Activated CD4-positive, alpha-beta memory T cell treated with anti-CD3 and anti-CD28 coated beads for 36 hours (primary cell): ENCODE measurements at places on chromosomes 13 and 19. TPM values are rescaled to one million over a fixed set of nuclear protein-coding genes. Genes with fewer than 3 reads are reported as not detected.

- no peak for DNase-seq
Measured at GRCh38 chr19:56150358-56150757, 9.3 kb downstream of the ZNF444 start.

DNA sequence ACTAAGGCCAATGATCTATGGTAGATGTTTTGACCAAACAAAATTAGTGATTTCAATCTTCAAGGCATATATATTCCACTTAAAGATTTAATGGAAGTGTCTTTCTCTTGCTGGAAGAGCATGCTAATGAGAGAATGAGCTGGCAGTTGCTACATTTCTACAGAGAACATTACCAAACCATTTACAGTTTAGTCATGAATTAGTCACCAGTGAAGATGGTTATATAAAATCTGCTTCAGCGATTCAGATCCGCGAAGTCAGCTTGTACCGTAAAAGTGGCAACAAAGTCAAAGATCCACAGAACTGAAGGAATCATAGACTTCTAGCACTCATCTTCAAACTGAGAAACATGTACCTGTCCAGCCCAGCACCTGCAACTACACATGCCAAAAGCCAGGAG lies 156.3 kb downstream of the SLITRK5 start:
- no peak for DNase-seq

DNA sequence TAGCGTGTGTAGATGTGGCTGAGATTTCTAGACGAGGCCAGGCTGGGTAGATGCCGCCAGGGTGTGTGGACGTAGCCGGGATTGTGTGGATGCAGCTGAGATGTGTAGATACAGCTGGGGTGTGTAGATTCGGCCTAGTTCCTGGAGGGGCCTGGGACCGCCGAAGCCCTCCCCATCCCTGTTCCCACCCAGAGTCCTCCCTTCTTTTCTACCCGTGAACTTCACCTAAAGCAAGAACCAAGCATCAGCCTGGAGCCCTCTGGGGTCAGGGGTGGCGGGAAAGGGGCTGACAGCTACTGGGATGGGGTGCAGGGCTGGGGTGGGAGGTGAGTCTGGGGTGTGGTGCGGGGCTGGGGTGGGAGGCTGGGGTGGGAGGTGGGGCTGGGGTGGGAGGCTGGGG lies 768 bp downstream of the TMPRSS9 start:
- no peak for DNase-seq

GRCh38 chr19:33383720-33384292 lies 10.3 kb downstream of the CEBPG start:
- no peak for DNase-seq

GRCh38 chr13:47146991-47147811 lies 250.3 kb upstream of the HTR2A start:
- DNase-seq: no peak

DNA sequence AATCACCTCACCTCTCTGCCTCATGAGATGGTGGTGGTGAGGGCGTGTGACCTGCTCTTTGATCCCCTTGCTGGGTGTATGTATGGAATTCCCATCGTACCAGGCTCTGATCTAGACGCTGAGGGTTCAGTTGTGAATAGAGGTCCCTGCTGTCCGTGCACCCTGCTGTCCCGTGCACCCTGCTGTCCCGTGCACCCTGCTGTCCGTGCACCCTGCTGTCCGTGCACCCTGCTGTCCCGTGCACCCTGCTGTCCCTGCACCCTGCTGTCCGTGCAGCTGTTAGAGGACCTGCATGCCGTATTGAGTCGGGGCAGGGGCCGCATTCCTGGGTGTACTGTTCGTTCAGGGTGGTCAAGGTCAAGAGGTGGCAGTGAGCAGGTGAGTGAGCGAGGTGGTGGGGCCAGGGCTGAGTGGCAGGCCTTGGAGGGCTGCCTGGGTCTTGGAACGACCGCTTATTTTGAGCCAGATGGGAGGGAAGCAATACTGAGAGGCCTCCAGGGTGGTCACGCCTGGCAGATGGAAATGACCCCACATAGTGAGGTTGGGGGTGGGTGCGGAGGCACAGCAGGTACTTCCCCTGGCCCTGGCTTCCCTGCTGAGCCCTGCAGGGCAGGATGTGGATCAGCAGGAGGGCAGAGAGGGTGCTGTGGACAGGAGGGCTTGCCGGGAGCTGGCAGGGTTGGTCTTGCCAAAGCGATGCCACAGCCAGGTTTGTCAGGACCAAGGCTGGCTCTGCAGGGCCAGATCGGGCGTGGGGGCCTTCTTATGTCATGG lies 4.6 kb upstream of the EPN1 start:
- no peak for DNase-seq

- peak; percentile 43 for DNase-seq
Measured at GRCh38 chr13:113184568-113185440, 23.7 kb downstream of the PCID2 start.

DNA sequence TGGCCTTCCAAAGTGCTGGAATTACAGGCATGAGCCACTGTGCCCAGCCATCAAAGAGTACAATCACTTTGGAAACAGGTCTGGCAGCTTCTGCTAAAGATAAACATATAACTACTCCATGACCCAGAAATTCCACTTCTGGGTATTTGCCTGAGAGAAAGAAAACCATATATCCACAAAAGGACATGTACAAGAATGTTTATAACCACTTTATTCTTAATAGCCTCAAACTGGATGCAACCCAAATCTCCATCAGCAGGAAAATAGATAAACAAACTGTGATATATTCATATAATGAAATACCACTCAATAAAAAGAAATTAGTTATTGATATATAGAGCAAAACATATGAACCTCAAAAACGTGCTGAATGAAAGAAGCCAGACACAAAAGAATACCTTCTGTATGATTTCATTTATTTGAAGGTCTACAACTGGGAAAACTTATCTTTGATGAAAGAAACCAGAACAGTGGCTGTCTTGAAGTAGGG lies 40.5 kb downstream of the TEX26 start:
- DNase-seq: no peak

GRCh38 chr19:42386974-42387707 lies 3.0 kb downstream of the CNFN start:
- DNase-seq: peak; percentile 76

GRCh38 chr13:28251466-28251865 lies 113.1 kb downstream of the PAN3 start:
- DNase-seq: no peak

DNA sequence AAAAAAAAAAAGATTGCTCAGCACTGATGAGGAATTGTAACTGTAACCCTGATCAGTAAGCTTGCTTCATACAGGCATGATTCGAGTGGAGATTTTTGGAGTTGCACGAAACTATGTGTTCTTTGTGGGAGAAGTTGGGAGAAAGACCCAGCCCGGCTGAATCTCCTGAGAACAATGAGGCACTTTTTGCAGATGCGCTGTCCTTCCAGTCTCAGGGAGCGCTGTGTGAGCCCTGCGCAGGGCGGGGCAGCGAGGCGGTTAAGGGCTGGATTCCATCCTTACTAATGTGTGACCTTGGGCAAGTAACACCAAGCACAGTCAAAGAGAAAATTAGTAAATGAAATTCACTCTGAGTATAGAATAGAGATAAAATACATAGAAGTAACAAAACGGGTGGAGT lies 76.9 kb downstream of the SIPA1L3 start:
- DNase-seq: no peak

- DNase-seq: no peak
Measured at GRCh38 chr13:57857945-57858344, 226.4 kb downstream of the PCDH17 start.

- no peak for DNase-seq
Measured at GRCh38 chr19:39106194-39106593, 19.4 kb upstream of the PAK4 start.

DNA sequence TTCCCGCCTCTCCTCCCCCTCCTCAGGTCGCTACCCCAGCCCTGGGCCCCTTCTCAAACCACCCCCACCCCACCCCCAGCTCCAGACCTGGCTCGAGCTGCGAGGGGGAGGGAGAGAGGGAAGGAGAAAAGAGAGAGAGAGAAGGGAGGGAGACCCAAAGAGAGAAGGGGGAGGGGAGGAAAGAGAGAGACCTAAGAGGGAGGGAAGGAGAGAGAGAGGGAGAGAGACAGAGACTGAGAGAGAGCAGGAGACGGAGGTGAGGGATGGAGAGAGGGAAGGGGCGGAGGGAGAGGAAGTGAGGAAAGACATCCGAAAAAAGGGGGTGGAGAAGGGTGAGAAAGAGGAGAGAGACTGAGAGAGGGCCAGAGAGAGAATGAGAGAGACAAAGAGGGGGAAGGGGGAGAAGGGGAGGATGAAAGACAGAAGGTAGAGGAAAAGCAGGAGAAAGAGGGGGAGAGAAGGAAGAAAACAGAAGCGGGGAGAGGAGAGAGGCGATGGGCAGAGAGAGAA lies 2.0 kb upstream of the SPACA6 start:
- DNase-seq: no peak

GRCh38 chr13:46858776-46859175 lies 38.1 kb downstream of the HTR2A start:
- no peak for DNase-seq

DNA sequence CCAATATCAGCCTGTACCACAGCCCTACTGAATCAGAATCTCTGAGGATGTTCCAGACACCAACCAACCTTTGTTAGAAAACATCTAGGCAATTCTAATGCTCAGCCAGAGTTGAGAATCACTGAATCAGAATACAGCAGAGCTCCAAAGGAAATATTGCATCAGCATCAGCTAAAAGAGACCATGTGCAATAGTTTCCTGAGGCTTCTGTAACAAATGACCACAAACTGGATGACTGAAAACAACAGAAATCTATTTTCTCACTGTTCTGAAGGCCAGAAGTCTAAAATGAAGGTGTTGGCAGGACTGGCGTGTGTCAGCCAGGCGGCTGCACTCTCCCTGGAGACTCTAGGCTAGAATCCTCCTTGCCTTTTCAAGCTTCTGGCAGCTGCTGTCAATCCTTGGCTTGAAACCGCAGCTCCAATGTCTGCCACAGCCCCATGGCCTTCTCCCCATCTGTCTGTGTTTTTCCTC lies 1.2 kb upstream of the DCT start:
- DNase-seq: no peak

DNA sequence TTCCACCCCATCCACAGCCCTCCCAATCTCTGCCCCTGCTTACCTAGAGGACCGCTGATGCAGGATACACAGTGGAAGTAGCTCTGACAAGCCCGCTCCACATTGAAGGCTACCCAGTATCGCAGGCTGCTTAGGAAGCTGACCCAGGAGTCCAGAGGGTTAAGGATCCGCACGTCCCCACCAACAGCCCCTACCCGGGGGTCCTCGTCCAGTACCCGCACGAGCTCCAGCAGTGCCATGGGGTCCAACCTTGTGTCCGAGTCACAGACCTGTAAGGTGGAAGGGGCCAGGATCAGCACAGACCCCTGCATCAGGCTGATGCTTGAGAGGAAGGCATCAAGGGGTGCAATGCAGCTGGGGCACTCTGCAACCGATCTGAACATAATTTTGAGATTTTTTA lies 6.9 kb downstream of the HAS1 start:
- no peak for DNase-seq

GRCh38 chr19:35330475-35330874 lies 1.5 kb downstream of the CD22 start:
- DNase-seq: no peak

DNA sequence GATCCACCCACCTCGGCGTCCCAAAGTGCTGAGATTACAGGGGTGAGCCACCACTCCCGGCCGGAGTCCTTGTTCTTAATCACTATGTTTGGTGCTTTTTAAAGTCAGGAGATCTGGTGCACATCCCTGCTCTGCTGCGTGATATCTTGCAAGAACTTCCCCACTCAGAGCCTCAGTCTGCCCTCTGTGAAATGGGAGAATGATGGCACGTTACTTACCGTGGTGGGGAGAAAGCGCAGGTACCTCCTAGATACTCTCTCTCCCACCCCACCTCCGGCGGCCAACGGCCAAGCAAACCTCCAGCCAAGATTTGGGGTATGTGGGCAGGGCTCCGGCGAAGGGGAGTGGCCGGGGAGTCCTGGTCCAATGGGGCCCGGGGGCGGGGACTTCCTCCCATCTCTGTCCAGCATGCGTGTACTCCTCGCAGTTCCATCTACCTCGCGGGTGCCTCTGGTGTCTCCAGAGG lies at the start of gene RYR1:
Gene RYR1, plus strand, starts transcription at position 424 of the 466 bp plus-strand sequence. CDS start 139 bp downstream, outside the sequence.
- DNase-seq: peak; percentile 79

- DNase-seq: no peak
Measured at GRCh38 chr13:76570510-76570971, 315.7 kb downstream of the KCTD12 start.

GRCh38 chr13:90552702-90553101 lies 794.8 kb upstream of the MIR17HG start:
- DNase-seq: no peak

DNA sequence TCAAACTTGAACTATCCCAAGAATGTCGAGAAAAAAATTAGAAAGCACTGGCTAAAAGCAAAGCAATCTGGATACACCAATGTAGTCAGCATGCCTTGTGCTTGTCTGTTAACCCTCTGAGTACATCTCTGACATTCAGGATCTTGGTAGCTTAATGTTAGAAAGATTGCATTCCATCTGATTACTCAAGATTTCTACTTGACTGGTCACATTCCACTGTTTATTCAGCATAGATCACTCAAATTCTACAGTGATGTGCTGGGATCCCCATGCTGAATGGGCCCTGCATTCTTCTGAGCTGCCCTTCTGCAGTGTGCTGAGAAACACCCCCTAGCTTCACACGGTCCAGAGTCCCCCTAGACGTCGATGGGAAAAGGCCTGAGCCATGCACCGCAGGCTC lies 295.4 kb upstream of the MAB21L1 start:
- no peak for DNase-seq

DNA sequence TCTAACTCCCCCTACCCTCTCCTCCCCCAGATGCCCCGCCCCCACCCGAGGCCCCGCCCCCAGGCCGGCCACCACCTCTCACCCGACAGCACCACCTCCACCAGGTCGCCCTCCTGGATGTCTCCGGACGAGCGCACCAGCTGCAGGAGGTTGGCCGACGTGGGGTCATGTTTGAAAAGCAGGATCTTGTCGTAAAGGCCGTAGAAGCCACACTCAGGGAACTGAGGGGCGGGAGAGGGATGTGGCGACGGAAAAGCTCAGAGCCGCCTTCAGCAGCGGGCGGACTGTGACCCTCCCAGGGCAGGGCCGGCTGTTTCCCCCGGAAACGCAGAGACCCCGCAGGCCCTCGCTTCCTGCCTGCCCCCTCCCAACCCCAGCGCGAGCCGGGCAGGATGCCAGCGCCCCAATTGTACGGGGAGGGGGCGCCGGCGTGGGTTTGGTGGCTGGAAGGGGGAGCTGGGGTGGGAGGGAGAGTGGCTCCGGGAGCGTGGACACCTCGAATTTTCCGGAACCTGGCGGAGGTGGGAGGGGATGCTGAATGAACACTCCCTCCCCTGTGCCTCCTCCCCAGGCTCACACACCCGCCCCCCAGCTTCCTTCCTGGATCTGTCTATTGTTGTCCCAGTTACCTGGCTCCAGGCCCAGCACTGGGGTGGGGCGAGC lies 3.0 kb downstream of the PRKD2 start:
- DNase-seq: peak; percentile 85

The TMEM255B gene
- total RNA-seq: 0.88 TPM

The KLK12 gene
- total RNA-seq: not detected

The RAB20 gene
- 1.4 TPM for total RNA-seq

The C19orf85 gene
- not detected for total RNA-seq

The ZNF835 gene
- 2.2 TPM for total RNA-seq

The CRTC1 gene
- 6.3 TPM for total RNA-seq

The PNMA8A gene
- total RNA-seq: 0.44 TPM

The ZNF14 gene
- 7.9 TPM for total RNA-seq

The LGALS14 gene
- total RNA-seq: 1.6 TPM

The ICAM1 gene
- total RNA-seq: 46.4 TPM

The FSD1 gene
- 7.8 TPM for total RNA-seq

The ERFL gene
- total RNA-seq: 2.0 TPM

The C1QTNF9 gene
- total RNA-seq: not detected

The CYP2S1 gene
- total RNA-seq: 0.75 TPM

The YJEFN3 gene
- total RNA-seq: 8.2 TPM

The NBEA gene
- total RNA-seq: 0.29 TPM

The LILRA5 gene
- total RNA-seq: not detected
